Caudate nucleus (tissue), 63 donors: ENCODE measurements at places on chromosomes 6 and 20.
A peak's percentile ranks its signal among the peaks of the same experiment; 100 is the strongest.

- DNase-seq, result no peak
These were observed 562.8 kb downstream of the UTRN start for GRCh38 chr6:144847916-144848315.

DNA sequence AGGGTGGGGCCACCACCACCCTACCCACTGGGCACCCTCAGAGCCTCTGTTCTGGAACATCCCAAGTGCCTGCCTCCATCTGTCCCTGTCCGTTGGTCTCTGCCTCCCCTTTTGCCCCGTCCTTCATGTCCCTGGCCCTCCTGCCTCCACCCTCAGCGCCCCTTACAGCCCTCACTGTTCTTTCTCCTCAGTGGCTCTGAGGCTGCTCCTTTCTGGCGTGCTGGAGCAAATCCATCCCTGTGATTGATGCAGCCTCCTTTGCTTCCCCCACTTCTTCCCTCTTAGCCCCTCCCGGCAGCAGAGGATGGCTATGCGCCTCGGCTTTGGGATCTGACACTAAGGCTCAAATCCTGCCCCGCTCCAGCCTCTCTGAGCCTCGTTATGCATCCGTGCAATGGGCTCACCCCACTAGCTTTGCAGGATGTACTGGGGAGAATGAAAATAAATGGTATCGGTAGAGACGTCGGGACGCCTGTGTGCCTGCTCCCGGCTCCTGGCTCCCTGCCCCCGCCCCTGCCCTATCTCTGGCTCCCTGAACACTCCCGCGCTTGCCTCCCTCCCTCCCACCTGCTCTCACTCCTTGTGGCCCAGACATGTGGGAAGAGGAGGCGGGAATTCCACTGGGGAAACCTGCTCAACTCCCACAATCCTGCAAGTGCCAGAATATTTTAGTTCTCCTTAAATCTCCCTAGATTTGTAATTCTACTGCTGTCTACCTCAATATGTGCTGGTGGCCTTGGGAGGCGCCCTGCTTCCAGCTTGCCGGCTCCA lies 13.1 kb downstream of the VSTM2L start:
- DNase-seq, result peak; percentile 71

GRCh38 chr20:54004445-54004844 lies 65.9 kb downstream of the BCAS1 start:
- DNase-seq, result no peak

GRCh38 chr20:53903652-53903987 lies 166.8 kb downstream of the BCAS1 start:
- DNase-seq, result no peak

DNA sequence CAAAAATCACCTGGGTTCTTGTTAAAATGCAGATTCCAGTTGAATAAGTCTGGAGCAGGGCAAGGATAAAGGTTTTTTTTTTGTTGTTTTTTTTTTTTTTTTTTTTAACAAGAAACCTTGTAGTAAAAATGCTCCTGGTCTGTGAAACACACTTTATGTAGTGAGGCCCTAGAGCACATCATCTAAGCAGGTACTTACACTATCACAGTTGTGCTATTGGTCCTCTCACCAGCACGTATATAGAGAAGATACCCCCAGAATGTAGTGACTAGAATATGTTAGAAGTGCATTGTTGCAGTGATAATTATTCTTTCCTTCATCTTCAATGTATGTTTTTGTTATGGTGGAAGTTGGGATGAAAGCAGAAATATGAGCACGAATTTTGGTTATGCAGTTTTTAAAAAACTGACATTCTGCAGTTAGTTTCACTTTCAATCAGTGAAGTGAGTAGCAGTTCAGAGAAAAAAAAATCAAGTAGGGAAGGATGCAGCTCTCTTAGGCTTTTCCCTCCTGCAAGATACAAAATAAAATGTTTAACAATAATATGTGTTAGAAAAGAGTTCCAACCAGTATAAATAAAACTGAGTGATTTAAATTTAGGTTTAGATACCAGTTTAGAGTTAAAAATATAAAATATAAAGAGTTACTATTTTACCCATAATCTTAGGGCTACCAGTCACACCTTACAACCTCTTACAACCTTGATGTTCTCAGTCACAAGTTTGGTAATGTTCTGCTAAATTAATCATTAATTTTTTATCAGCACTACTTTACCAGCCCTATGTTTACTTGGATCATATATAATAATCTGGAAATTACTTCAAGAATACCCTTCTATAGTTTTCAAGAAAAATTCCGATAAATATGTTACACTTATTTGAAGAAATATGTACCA lies 9.2 kb upstream of the DEFB113 start:
- DNase-seq, result no peak

DNA sequence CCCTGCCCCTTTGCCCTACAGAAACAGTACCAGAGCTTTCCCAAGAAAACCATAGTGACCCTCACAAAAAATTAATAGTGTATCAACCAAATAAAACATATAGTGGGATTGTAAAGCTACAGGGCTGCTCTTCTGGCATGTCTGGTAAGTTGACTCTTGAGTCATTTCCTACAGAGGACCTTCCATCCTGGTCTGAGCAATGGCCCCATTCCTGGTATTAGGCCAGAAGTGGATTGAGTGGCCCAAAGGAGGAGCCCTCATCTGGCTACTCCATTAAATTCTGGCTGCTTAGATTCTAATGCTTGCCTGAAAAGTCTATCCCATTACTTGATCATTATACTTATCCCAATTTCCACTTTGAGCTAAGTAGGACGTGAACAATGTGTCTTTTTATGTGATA lies 150.9 kb upstream of the HMGN3 start:
- DNase-seq, result no peak

- DNase-seq, result no peak
These were observed 1.7 kb downstream of the CDC25B start for GRCh38 chr20:3797592-3798372.

DNA sequence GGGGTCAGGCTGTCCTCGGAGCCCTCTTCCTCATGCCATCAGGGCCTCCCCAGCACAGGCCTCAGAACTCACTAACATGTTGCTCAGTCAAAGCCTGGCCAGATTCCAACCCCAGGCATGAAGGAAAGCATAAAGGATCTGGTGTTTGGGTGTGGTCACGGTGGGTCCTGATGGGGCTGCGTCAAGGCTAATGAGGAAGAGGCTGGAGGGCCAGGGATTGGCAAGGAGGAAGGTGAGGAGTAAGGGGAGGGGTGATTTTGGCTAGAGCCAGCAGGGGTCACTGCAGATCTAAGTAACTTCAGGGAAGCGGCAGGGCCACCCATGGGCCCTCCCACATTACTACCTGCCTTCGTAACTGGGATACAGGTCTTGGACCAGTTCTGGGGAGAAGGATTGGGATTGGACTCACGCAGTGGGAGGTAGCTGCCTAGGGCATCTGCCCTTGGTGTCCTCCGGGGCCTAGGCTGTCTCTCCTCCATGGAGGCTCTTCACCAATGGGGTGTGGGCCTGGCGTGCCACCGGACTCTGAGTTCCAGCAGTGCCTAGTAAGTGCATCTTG lies 36.2 kb upstream of the MRPS18A start:
- DNase-seq, result no peak

DNA sequence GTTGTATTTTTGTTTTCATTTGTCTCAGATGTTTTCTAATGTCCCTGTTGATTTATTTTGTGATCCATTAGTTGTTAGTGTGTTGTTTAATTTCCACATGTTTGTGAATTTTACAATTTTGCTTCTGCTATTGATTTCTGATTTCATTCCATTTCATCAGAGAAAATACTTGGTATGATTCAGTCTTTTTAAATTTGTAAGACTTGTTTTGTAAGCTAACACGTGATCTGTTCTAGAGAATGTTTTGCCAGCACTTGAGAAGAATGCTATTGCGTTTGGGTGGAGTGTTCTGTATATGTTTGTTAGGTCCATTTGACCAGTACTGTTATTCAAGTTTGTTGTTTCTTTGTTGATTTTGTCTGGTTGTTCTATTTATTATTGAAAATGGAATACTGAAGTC lies 53.9 kb downstream of the KIZ start:
- no peak for DNase-seq

GRCh38 chr6:142297996-142298753 lies 3.6 kb upstream of the ADGRG6 start:
- no peak for DNase-seq

GRCh38 chr20:33563788-33564187 lies 73.9 kb downstream of the CBFA2T2 start:
- no peak for DNase-seq
